ENCODE measurements at places on chromosomes 7 and 10.

DNA sequence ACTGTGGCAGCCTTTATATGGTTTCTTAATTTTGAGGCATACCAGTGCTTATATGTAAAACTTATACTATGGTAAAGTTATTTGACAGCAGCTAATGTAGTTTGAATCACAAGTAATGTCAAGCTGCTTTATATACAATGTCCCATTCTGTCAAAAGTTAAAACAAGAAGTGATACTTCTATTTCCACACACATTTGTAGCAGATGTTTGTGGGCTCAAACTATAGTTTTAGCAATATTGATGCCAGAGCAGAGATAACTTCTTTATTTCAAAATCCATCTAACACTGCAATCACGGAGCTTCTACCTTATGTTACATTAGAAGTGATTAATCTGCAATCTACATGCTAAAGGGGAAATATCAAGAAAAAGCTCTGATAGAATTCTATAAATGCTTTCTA is 149.6 kb downstream of the ADK start:
- DNase-seq: peak; percentile 63

DNA sequence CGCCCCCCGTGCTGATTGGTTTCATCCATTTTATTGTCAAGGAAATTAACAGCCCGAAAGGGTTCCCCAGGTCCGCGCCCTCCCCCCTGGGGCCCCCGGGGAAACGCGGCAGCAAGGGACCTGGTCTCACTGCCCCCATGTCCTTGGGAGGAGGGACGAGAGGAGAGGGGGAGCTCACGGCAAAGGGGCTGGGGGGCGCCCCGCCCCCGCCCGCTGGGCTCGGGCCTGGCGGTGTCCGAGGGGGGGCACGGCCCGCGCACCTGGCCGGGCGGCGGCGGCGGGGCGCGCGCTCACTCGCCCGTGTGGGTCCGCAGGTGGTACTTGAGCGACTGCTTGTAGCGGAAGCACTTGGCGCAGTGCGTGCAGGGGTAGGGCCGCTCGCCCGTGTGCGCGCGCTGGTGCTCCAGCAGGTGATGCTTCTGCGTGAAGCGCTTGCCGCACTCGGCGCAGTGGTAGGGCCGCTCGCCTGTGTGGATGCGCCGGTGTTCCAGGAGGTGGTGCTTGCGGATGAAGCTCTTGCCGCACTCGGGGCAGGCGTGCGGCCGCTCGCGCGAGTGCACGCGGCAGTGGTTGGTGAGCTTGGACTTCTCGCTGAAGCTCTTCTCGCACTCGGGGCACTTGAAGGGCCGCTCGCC is 29.3 kb downstream of the ZNF777 start:
- no peak for DNase-seq

- no peak for DNase-seq
These were observed 86.0 kb downstream of the SLC37A3 start for GRCh38 chr7:140312141-140312846.

DNA sequence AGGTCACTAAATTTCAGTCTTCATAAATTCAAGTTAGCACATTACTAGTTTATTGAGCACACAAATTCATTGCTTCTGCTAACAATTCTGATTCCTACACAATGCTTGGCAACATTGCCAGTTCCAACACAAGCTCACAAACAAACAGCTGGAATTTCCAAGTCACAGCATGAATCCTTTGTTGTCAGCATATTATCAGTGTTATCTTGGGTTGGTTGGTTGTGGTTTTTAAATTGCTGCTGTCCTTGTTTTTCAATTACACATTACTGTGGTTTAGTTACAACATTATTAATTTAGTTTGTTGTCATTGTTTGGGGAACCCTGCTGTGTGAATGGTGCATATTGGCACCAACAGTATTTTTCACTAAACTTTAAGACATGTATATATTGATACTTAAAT is 86.0 kb upstream of the ARID5B start:
- DNase-seq: peak; percentile 68

- DNase-seq: no peak
These were observed 132.6 kb downstream of the NRBF2 start for GRCh38 chr10:63265683-63266235.

DNA sequence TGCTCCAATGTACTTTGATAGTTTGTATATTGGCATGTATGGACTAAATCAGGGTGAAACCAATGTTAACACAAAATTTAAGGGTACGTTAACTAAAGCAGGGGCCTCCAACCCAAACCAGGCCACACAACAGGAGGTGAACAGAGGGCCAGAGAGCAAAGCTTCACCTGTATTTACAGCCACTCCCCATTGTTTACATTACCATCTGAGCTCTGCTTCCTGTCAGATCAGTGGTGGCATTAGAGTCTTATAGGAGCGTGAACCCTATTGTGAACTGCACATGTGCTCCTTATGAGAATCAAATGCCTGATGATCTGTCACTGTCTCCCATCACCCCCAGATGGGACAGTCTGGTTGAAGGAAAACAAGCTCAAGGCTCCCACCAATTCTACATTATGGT is 62.0 kb upstream of the SCIN start:
- DNase-seq: no peak

DNA sequence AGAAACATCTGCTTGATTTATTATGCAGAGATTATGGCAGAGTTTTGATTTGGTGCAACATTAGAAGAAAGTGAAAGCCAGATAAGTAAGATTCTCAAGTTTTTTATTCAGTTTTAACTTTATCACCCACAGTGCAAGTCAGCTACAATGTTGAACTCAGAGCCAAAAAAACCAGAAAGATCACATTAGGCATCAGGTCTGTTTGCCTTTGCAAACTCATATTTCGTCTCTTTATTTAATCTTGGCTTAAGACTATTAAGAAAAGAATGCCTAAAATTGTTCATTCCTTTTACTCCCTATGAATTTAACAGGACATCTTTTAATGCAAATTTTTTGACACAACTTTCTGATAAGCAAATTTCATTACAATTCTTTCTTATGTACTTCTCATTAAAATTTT is 76.0 kb upstream of the TMEM26 start:
- DNase-seq: no peak

- DNase-seq: peak; percentile 96
These were observed 95.4 kb downstream of the FAM53B start for GRCh38 chr10:124648738-124649137.

DNA sequence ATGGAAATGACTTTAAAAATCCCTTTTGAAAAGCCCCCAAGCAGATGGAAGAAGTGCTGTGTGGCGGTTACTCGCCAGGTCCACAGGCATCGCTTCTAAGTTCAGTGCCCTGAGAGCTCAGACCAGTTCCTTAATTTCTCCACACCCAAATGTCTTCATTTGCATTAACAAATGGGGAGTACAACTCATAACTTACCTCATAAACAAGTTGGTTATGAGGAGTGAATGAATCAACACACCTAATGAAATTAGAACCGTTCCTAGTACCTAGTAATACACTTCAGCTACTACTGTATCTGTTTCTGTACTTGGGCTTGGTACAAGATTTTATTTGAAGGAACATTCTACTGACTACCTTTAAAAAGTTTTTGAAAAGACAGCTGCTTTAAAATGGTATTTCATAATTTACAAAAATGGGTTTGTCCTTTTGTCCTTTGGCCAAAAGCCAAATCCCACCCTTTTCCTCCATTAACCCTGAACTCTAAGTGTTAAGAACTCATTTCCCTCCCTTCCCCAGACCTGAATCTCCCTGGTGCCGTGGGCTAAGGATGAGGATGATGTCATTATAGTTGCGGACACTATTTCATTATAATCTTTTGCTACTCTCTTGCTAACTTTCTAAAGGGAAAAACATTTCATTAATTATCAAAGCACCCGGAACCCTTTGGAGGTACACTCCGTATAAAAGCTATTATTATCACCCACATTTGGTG is 221.5 kb upstream of the CELF2 start:
- no peak for DNase-seq

- peak; percentile 41 for DNase-seq
These were observed 663 bp downstream of the HERPUD2 start for GRCh38 chr7:35694161-35694783.

DNA sequence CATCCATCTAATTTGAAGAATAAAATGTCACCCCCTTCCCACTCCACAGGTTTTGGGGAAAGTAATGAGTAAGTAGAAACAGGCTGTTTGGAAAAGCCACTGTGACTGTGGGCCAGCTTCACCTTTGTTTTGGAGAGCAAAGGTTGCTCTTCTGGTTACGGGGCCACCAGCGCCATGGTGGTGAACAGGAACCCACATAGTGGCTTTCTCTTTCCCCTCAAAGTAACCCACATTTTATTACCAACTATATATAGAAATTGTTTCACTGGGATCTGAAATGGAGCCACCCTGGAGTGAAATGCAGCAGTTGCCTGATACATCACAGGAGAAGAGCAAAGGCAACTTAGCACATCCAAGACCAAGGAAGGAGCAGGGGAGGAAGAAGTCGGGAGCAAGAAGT is 112.3 kb upstream of the EFCAB10 start:
- DNase-seq: no peak

GRCh38 chr10:98367604-98368451 is 47.2 kb downstream of the PYROXD2 start:
- DNase-seq: no peak

DNA sequence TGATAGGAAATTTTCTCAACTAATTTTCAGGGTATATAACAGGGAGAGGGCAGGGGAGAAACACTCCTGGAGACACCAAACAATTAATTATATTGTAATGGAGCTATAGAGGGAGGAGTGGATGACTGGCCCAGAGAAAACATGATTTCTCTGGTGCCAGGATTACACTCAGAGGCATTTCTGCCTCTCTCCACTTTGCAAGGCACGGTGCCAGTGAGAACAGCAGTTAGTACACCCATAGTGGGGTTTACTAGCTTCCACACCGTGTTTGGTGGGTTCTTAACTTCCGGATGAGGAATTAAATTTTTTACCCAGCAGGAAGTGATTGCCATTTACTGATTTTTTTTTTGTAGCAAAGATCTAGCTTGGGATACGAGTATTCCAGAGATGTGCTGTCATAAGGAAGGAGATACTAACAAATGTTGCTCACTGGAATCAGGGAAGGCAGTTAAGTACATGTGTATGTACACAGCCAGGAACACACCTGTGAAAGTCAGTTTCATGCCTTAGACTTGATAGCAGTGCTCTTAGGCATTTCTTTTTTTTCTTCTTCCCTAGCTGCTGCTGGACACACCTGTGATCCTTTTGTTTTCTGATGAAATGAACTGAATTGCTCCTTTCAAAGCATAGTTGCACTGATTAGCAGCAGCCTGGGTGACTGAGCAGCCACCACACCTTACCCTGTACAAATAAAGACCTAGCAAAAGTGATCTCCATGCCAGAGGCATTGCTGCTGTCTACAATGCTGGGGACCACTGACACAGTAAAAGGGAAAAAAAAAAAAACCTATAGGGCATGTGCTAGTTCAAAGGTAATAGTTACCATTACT is 58.1 kb downstream of the POLL start:
- peak; percentile 10 for DNase-seq

DNA sequence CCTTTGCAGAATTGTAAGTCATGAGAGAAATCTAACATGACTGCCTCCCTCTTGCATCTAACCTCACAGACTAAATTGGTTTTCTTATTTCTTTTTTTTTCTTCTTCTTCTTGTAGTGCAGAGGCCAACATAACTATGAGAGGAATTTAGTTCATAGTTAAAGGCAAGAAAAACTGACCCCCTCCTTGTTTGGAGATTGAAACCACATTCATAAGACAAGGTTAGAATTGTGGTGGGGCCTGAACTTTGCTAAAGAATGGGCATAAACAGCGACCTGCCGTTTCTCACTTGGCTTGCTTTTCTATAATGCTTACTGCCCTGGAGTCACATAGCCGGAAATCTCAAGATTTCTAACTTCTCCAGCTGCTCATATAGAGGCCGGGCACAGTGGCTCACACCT is 2.4 kb upstream of the POLM start:
- no peak for DNase-seq

- DNase-seq: no peak
These were observed 222.0 kb downstream of the PRPF18 start for GRCh38 chr10:13808556-13809391.
